ENCODE measurements at places on chromosomes 6 and 20.

- no peak for DNase-seq
Measured at GRCh38 chr6:21633511-21634109, 40.1 kb downstream of the SOX4 start.

DNA sequence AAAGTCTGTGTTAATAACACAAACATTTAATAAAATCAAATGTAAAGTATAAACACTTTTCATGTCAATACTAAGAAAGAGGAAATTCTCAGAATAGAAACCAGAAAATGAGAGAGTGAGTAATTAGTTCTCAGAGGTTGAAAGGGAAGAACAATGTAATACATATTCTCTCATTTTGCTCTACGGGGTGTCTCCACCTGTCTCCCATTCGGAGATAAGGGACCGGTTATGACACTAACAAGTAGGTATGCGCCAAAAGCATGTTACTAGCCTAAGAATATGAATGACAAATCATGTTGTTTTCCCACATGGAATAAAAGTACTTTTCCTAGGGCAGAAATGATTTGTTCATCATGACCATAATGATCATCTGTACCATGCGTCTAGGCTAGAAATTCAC lies 35.6 kb upstream of the PRELID3B start:
- no peak for DNase-seq

GRCh38 chr6:41100871-41101287 lies 28.1 kb downstream of the NFYA start:
- DNase-seq = no peak

- no peak for DNase-seq
Measured at GRCh38 chr20:32959351-32960221, 44.6 kb downstream of the SUN5 start.

GRCh38 chr6:36139991-36140710 lies 9.8 kb downstream of the MAPK13 start:
- DNase-seq = peak; percentile 15

DNA sequence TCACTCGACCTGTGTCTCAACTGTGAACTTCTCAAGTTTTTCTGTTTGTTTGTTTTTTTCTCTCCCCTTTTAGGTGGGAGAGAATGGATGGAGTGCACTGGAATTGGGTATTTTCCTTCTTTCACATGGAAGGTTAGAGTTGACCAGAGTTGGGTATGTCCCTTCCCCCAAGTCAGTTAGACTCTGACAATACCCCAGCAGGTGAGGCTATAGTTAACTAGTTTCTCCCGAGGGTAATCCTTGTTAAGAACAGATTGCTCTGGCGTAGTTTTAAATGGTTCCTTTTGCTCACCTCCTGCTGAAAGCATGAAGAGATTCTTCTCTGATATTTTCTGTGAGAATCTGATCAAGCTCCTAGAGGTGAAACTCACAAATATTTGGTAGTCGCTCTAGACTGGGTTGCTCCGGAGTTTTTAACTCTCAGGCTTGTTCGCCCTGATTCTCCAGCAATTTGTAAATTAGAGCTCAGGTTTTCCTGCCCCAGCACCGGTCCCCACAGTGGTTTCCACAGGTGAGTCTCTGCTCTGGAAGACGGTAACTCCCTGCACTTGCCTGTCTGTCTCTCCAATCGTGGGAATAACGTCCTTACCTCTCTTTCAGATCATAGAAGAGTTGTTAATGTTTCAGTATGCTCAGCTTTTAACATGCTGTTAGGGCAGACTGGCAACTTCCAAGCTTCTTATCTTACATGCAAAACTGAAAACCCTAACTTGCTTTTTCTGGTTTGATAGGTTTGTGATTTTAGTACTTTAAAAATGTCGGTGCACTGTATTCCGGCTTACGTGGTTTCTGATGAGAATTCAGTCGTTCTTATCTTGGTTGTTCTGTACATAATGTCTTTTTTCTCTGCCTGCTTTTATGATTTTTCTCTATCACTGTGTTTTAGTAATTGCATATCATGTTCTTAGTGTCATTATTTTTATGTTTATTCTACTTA lies 111.2 kb upstream of the HIVEP1 start:
- DNase-seq = peak; percentile 85

DNA sequence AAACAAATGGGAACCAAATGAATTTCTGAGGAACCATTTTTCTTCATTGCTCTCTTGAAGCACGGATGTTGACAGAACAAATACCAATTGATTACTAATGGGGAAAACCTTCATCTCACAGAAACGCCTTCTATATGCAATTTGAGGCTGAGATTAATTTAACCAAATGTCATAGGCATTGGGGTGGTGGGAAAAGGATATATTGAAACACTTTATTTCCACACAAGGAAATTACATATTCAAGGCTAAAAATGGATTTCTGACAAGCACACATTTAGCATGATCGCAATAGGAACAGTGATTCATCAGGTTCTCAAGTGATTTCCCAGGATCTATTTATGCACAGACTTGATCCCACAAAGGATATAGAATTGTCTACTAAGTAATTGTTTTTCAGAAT lies 88.9 kb downstream of the COL12A1 start:
- no peak for DNase-seq

DNA sequence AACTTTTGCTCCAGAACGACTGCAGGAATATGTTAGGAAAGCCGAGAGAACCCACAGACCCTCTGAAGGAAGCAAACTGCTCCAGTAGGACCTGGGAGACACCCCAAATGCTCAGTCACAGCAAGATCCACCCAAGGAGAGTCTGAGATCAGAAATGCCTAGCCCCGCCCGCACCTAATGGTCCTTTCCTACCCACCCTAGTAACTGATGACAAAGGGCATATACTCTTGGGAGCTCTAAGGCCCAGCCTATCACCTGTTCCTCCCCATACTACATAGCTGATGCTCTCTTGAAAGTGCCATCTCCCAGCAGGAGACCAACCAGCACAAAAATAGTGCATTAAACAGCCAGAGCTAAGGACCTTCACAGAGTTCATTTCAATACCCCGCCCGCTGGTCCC lies 67.6 kb downstream of the CD2AP start:
- no peak for DNase-seq

GRCh38 chr6:121800047-121800446 lies 364.6 kb downstream of the GJA1 start:
- no peak for DNase-seq

DNA sequence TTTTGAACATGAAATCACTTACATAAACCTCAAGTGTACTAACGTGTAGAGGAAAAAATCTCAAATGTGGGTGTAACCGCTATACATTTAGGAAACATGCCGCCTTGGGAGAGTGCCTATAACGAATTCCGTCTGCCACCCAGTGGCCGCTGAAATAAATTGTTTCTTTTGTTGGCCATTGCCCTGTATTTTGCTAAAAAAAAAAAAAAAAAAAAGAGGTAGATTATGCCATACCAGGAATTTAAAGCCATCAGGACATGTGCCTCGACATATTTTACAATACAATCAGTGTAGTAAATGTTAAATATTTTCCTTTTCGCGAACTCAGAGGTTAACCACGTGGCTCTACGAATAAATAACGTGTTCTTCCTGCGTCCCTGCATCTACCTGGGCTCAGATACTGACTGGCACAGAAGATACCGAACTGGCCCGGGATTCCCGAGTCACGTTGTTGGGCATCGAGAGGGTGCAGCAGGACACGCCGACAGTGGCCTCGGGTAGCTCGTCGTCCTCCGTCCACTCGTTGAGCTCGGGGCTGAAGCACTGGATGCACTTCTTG lies 14.3 kb downstream of the KLHL31 start:
- DNase-seq = peak; percentile 96

DNA sequence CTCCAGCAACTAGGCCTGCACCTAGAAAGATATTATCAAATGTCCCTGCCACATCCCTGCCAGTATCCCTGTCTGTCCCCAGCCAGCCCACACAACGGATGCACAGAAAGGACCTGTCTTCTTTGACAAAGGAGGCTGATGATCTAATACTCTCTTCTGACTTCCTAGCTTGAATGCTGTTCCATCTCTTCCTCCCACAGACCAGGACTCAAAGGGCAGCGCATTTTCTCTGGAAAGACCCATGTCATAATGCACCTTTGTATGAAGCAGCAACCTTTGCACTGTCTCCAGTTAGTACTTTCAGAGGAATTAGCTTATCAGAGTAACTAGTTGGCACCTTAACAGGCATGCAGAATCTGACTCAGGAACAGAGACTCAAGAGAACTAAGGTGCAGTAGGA lies 53.3 kb upstream of the TAF8 start:
- DNase-seq = no peak

- DNase-seq = no peak
Measured at GRCh38 chr6:2361195-2361594, 115.8 kb upstream of the GMDS start.

DNA sequence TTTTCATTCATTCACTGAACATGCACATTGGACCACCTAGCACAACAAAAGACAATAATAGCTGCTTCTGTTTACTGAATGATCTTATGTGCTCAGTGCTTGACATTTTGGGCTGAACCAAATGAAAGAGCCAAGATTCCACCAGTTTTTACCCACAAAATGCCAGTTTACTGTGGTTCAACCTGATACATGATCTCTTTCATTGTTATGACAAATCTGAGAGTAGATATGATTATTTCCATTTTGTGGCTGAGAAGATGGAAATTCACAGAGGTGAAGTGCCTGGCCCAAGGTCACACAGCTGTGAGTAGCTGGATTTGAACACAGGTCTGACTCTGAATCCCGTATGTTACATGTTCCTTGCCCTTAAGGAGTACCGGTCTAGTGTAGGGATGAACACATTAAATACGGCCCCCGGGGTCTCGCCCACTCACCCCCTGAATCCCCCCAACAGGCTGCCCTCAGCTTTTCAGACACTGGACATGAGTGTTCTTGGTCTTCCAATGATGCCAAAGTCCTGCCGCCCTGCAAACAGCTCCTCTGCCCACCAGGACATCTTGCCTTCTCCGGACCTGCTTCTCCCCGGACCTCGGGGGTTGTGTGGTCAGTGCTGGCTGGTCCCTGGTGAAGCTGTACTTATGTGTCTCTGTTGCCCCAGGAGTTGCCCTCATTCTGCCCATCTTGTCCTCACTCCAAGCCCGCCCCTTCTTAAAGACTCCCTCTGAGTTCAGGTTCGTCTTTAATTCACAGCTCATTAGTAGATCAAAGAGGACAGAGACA lies 58.6 kb upstream of the SLC32A1 start:
- DNase-seq = peak; percentile 45

DNA sequence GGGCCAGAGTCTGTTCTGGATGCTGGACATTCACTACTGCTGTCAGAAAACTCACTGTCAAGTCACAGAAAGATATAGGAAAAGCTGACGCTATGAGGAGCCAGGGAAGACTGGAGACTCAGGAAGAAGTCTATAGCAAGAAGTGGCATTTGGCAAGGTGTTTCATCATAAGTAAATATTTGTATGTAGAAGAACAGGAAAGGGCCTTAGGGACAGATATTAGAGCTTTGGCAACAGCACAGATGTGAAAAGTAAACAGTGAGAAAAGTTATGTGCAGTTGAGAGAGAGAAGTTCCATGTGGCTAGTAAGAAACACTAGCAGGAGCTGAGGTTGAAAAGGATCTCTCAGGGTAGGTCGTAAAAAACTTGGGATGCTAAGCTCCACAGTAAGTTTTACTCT lies 868.9 kb downstream of the PHF3 start:
- DNase-seq = no peak

- DNase-seq = no peak
Measured at GRCh38 chr6:9482030-9482738, 932.7 kb downstream of the TFAP2A start.

DNA sequence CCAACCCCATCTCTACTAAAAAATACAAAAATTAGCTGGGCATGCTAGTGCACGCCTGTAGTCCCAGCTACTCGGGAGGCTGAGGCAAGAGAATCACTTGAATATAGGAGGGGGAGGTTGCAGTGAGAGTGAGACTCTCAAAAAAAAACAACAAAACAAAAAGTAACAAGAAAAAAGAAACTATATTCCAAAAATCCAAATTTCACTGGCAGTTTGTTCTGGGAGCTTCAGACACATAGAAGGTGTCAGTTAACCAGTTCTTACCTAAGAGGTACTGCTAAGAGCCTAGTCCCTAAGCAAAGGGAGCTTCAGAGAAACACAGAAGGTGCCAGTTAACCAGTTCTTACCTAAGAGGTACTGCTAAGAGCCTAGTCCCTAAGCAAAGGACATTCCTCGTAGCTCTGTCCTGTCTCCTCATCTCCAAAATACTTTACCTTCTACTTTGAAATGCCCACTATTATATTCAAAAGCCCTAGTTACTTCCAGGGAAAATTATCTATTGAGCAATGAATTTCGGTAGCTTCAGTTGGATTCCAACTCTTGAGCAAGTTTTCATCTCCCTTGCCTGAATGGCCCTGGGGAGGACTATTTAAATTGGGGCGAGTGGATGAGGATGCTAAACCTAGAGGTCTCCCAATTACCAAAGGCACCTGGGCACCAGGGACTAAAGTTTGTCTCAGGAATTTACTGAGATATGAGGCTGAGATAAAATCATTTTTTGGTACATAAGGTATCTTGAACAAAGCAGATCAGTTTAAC lies 41.0 kb downstream of the HFE start:
- no peak for DNase-seq

DNA sequence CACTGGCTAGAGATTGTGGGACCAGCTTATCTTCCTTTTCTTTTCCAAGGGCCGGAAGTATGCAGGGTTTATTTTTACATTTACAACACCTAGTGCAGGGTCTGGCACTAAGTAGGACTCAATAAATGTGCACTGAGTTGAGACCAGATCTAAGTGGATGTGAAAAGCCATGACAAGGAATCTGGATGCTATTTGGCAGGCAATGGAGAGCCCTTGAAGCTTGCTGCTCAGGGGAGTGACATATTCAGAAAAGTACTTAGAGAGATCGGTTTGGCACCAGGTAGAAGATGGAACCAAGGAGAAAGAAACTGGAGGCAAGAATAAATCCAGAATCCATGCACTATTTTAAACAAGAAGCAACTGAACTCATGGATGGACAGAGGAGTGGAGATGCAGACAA lies 815.8 kb downstream of the MAFB start:
- DNase-seq = no peak

DNA sequence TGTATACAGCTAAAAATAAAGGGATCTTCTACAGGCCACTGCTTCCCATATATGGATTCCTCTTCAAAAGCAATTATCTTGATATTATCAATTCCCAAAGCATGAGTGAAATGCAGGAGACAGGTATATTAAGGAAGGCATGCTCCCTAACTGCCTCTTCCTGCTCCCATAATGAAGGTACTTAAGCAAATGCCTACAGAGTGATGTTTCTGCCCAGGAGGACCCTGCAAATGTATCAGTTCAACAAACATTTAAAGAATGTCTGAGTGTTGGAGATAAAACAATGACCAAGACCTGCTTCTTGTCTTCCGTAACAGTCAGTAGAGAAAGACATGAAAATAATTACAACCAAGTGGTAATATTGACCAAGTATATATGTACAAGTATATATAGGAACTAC lies 4.2 kb downstream of the UBE2J1 start:
- no peak for DNase-seq

DNA sequence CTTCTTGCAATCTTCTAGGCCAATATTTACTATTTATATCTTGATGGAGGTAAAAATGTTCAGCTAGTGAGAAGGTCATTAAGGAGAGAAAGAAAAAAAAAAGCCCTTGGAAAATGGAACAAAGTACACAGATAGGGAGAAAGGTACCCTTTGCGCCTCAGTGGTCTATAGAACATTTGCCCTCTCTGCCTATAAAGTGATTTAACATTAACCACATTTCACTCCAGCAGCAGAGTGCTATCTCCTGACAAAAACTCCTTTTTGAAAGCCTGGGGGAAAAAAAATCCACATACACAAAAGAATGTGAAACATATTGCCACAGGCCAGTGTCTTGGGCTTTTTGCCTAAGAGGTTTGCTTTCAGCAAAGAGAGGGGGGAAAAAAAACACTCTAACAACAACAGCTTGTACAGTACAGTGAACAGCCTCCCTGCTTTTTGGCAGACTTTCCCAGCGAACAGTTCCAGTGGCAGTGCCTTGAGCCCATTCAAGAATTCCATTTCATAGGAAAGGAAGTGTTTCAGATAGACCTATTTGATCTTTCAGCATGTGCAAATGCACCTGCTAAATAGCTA lies 695 bp downstream of the ARHGAP18 start:
- DNase-seq = no peak

Measured in hematopoietic multipotent progenitor cell treated with erythropoietin and hydrocortisone succinate and interleukin-3 and kit ligand, for 6 days (in vitro differentiated cells).